ENCODE measurements at places on chromosomes 2 and 18.

DNA sequence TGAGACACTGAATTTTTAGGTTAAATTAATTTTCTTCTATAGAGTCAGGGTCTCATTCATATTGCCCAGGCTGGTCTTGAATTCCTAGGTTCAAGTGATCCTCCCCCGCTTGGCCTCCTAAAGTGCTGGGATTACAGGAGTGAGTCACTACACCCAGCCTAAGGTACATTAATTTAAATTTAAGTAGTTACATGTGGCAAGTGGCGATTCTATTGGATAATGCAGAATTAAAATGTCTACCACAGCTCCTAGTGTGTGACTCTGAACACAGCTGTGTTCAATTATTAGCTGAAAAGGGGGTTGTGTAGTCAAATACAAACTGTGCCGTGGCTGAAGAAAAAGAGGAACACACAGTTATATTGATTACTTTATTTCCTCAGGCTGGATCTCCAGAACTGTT, 2.2 kb upstream of the CAD start:
- DNase-seq, result peak; percentile 8
- no peak overlapping the region for H3K27ac ChIP-seq
- peaks cover 41% of the 10 kb centered on the region for H3K36me3 ChIP-seq
- peaks cover 60% of the 10 kb centered on the region for H3K4me1 ChIP-seq
- H3K4me3 ChIP-seq, result no peak overlapping the region

- H3K4me3 ChIP-seq, result no peak overlapping the region
- peaks cover 36% of the 10 kb centered on the region for H3K27me3 ChIP-seq
- H3K36me3 ChIP-seq, result no peaks in the 10 kb centered on the region
- no peak overlapping the region for H3K27ac ChIP-seq
Measured at GRCh38 chr2:64910972-64911433, 78.2 kb upstream of the SLC1A4 start.

DNA sequence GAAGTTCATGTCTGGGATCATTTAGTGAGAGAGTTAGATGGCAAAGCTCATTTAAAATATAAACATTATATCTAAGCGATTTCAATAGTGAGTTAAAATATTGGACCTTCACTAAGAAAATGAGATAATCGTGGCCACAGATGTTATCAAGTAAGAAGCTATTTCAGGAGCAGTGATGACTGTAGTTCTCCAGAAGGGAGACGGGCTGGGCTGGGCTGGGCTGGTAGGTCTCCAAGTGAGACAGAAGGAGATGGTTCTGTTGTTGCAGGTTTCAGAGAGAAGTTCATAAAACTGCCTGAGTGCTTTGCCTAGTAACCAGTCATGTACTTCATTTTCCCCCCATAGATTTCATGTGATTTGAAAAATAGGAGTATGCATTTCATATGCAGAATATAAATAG, 130.1 kb upstream of the DAPL1 start:
- H3K27me3 ChIP-seq, result no peaks in the 10 kb centered on the region
- peak; percentile 70 for DNase-seq
- H3K4me3 ChIP-seq, result peak overlapping the region; percentile 73
- no peaks in the 10 kb centered on the region for H3K4me1 ChIP-seq
- H3K36me3 ChIP-seq, result peaks cover 23% of the 10 kb centered on the region

- DNase-seq, result no peak
- H3K27ac ChIP-seq, result no peak overlapping the region
- H3K4me3 ChIP-seq, result no peak overlapping the region
- H3K4me1 ChIP-seq, result no peaks in the 10 kb centered on the region
- peaks cover 14% of the 10 kb centered on the region for H3K36me3 ChIP-seq
Measured at GRCh38 chr18:9834551-9834950, 51.2 kb upstream of the TXNDC2 start.

- peaks cover 41% of the 10 kb centered on the region for H3K4me1 ChIP-seq
- H3K36me3 ChIP-seq, result no peaks in the 10 kb centered on the region
- H3K27me3 ChIP-seq, result no peaks in the 10 kb centered on the region
- peak; percentile 50 for DNase-seq
- peak overlapping the region; percentile 37 for H3K27ac ChIP-seq
Measured at GRCh38 chr2:62687636-62688035, 17.9 kb upstream of the EHBP1 start.

DNA sequence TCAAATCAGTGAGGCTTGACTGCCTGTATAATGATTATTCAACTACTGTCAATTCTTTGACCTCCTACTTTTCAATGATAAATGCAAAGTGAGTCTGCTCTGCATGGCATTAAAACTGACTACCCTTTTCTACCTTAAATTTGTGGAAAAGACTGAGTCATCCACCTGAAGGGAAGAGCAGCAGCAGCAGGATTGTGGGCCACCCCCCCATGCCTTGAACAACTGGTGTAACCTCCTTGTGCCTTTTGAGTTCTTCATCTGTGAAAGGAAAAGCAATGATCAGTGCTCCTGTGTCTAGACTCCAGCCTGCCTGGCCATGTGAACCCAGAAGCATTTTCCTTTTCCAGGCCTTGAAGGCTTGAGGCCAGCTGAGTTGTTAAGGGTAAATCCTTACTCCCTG, 102.9 kb downstream of the OSR1 start:
- H3K4me1 ChIP-seq, result peaks cover 20% of the 10 kb centered on the region
- no peaks in the 10 kb centered on the region for H3K36me3 ChIP-seq
- DNase-seq, result no peak
- no peaks in the 10 kb centered on the region for H3K27me3 ChIP-seq

GRCh38 chr18:65592435-65592834, 158.4 kb upstream of the CDH7 start:
- no peak overlapping the region for H3K27ac ChIP-seq
- no peaks in the 10 kb centered on the region for H3K27me3 ChIP-seq
- H3K4me3 ChIP-seq, result no peak overlapping the region
- H3K36me3 ChIP-seq, result no peaks in the 10 kb centered on the region

DNA sequence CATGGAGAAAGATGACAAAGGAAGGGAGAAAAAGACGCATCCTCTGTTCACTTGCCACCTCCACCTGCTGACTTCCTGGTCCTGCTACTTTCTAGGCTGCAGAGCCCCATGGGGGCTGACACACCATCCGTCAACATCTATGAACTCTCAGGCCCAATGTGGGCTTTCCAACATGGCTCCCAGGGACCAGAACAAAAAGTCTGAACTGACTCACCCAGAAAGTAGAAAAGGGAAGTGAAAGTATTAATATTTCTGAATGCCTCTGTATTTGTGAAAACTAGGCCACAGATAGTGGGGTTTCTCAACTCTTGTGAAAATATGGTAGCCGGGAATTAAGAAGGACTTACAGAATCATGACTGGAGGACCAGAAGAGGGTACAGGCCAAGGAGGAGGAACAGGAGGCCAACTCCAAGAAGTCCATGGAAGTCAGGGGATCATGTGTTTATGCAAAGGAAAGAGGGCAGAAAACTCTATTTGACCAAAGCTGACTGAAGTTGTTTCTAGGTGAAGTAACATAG, 123.1 kb upstream of the CAB39 start:
- H3K4me1 ChIP-seq, result peaks cover 17% of the 10 kb centered on the region
- peaks cover 12% of the 10 kb centered on the region for H3K27me3 ChIP-seq
- H3K27ac ChIP-seq, result no peak overlapping the region
- H3K4me3 ChIP-seq, result no peak overlapping the region
- no peaks in the 10 kb centered on the region for H3K36me3 ChIP-seq

GRCh38 chr2:115314119-115314518, 871.7 kb downstream of the DPP10 start:
- no peak for DNase-seq
- H3K36me3 ChIP-seq, result no peaks in the 10 kb centered on the region
- H3K4me3 ChIP-seq, result no peak overlapping the region
- no peaks in the 10 kb centered on the region for H3K27me3 ChIP-seq
- no peaks in the 10 kb centered on the region for H3K4me1 ChIP-seq

DNA sequence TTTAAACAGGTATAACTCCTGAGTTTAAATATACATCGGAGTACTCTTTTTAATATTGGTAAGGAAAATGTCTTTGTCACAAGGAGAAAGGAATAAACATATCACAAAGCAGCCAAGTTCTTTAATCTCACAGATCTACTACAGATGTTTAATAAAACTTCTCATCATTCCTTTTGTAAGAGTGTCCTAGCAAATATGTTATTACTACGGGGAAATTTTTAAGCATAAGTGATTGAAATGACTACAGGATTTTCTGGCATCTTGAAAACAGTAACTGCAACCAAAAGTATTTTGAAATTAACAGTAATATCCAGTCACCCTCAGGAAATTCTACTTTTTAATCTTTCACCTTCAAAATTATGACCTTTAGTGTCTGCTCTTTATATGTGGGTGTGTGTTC, 403.1 kb downstream of the IRS1 start:
- no peak overlapping the region for H3K4me3 ChIP-seq
- no peak for DNase-seq
- H3K27me3 ChIP-seq, result no peaks in the 10 kb centered on the region
- H3K36me3 ChIP-seq, result peaks cover 4% of the 10 kb centered on the region

- H3K27ac ChIP-seq, result no peak overlapping the region
- no peak for DNase-seq
- no peaks in the 10 kb centered on the region for H3K36me3 ChIP-seq
Measured at GRCh38 chr2:18159896-18160295, 281.4 kb downstream of the KCNS3 start.

GRCh38 chr2:15790326-15790725, 150.0 kb upstream of the MYCN start:
- no peaks in the 10 kb centered on the region for H3K36me3 ChIP-seq
- no peaks in the 10 kb centered on the region for H3K4me1 ChIP-seq
- no peak for DNase-seq
- H3K4me3 ChIP-seq, result no peak overlapping the region
- no peak overlapping the region for H3K27ac ChIP-seq
- H3K27me3 ChIP-seq, result peaks cover 3% of the 10 kb centered on the region

DNA sequence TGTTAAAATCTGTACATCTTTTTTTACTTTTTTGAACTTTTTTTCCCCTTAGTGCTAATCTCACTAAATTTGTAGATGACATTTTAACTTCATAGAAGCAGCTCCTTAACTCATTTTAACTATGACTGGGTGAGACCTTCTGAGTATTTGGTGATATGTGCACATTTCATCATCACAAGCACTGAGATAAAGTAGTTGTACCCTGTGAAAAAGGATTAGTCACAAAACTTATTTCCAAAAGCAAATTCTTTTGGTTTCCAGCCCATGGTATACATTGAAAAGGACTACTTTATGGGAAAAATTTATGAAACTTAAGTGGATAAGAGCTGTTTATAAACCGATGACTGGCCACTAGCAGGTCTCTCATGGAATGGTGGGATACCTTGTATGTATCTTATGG, 581.5 kb downstream of the PLCL1 start:
- H3K36me3 ChIP-seq, result no peaks in the 10 kb centered on the region
- H3K4me1 ChIP-seq, result no peaks in the 10 kb centered on the region
- DNase-seq, result no peak

DNA sequence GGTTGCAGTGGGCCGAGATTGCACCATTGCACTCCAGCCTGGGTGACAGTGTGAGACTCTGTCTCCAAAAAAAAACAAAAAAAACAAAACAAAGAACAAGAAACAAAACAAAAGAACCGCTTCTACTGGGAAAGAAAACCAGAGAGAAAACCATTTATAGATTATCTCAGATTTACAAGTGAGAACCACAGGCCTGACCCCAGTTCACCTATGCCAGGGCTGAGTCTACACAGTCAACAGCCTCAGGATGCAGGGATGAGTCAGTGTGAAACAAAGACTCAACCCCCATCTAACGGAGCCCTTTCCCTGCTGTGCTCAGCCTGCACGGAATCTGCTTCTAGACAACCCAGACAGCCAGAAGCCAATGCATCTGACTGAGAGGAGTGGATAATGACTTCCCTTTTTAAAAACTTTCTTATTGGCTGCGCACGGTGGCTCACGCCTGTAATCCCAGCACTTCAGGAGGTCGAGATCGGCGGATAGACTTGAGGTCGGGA, 25.5 kb upstream of the YWHAQ start:
- H3K27me3 ChIP-seq, result peaks cover 1% of the 10 kb centered on the region
- H3K4me3 ChIP-seq, result peak overlapping the region; percentile 80
- peak; percentile 98 for DNase-seq
- H3K36me3 ChIP-seq, result no peaks in the 10 kb centered on the region

GRCh38 chr2:180846756-180847472, 133.5 kb upstream of the UBE2E3 start:
- H3K36me3 ChIP-seq, result no peaks in the 10 kb centered on the region
- no peaks in the 10 kb centered on the region for H3K4me1 ChIP-seq
- DNase-seq, result no peak
- H3K4me3 ChIP-seq, result no peak overlapping the region

DNA sequence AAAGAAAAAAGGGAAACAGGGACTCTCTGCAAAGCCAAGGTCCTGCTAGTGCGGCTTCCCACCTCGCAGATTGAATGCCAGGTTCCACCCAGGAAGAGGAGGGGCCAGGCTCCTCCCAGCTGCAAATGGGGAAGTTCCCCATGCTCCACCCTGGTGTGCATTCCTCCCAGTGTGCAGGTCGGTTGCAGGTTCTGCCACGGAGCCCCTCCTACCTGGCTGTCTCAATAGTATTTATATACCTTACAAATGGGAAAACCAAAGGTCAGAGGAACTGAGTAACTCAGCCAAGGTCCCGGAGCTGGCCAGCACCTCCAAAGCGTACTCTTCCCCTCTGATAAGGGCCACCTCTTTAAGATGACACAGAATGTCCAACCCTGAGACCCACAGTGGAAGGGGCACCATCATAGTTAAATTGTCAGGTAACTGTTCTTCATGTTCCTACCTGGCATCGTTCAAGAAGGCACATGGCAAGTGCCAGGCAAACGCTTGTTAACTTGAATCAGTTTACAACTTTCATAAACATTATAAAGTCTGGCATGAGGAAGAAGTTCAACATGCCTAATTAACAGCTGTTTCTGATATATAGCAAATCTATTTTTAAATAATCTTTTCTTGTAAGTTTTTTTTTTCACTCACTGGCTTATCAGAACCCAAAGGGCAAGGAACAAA, 35.5 kb downstream of the POU3F3 start:
- DNase-seq, result no peak
- no peak overlapping the region for H3K4me3 ChIP-seq

DNA sequence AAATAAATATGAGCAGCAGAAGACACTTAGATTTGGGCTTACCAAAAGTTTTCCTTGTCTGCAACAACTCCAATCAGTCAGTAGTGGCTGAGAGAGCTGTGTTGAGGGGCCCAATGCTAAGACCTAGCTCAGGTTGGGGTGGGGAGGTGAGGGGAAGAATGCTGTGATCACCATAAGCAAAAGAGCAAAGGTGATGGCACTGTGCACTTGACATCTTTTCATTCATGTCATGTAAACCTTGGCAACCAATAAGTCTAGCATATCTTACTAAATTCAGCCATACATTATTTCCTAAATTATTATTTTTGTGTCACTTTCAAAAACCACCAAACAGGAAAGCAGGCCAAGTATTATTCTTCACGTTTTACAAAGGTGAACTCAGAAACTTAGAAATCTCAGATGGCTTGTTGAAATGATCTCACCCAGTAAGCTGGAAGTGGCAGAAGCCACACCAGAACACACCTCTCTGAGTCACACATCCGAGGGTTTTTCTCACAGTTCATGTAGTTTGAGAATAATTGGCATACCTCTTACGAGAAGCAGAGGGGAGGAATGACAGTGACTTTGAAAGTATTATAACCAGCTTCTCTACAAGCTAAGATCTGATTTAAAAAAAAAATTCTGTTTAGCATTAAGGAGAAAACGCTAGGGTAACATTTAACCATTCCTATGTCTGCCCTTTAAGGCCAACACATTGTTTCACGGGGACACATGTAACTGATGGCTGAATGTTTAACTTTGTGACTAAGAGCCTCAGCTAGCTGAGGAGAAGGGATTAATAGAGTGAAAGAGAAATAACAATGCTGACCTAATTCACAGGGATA, 43.3 kb upstream of the SETBP1 start:
- H3K27ac ChIP-seq, result no peak overlapping the region
- no peaks in the 10 kb centered on the region for H3K36me3 ChIP-seq
- H3K27me3 ChIP-seq, result peaks cover 7% of the 10 kb centered on the region
- H3K4me1 ChIP-seq, result no peaks in the 10 kb centered on the region
- DNase-seq, result no peak

- peaks cover 30% of the 10 kb centered on the region for H3K4me1 ChIP-seq
- H3K36me3 ChIP-seq, result no peaks in the 10 kb centered on the region
- H3K27me3 ChIP-seq, result peaks cover 1% of the 10 kb centered on the region
- DNase-seq, result no peak
- no peak overlapping the region for H3K27ac ChIP-seq
- no peak overlapping the region for H3K4me3 ChIP-seq
Measured at GRCh38 chr18:28576941-28577340, 400.0 kb upstream of the CDH2 start.

All from HFFc6 (cell line).